Posterior vena cava (tissue), 2 donors: ENCODE measurements at places on chromosomes 4 and X.

DNA sequence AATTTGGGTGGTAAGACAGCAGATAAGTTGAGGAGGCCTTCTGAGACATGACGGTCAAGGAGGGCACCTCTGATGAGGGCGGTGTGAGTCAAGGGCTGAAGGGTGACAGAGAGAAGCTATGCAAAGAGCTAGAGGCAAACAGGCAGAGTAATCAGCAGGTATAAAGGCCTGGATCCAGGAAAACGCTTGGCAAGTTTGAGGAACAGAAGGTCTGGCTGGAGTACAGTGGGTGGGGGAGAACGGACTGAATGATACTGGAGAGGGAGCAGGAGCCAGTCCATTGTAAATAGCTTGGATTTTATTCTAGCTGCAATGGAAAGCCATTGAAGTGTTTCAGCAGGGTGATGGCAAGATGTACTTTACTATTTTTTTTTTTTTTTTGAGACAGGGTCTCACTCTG lies 39.3 kb downstream of the RAB33B start:
- no peak for DNase-seq

DNA sequence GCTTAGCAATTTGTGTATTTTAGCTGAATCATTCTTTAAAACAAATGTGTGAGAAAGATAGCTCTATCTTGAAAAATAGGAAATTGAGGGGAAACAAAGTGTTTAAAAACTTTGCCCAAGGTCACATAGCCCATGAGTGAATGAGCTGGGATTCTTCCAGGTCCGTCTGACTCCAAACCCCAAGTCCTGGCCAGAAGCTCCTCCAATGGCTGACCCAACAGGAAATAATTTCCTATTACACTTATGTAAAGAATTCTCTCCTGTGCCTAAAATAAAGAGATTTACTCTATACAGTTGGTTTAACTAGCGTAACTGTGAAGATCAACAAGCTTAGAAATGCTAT lies 287.6 kb downstream of the ARHGAP24 start:
- no peak for DNase-seq

DNA sequence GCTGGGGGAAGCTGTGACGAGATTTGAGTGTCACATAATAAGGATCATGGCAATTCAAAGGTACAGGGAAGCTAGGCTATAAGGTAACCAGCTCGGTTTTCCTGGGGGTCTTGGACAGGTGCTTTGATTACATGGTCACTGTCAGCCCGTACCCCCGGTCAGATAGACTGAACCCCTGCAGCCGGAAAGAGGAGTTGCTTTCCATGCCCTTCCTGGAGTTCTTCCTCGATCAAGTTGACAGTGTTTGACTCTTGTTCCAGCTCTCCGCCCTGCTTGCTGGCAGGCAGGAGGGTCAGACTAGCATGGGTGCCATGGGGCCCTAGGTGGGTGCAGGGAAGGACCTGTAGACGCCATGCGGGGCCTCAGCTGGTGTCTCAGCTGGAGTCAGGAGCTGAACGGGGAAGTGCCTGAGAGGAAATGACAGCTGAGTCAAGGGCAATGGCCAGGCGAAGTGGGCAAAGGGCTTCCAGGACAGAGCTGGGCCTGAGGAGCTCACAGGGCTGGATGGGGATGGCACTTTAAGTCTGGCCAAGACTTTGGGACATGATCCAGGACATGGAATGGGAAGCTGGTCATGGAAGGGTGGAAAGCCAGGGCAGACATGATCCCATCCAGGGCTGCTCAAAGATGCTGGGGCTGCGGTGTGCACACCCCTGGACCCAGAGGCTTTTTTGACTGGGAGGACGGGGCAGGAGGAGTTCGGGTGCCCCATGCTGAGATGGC lies 1.6 kb downstream of the TMEM187 start:
- peak; percentile 61 for DNase-seq

GRCh38 chr4:75063433-75063832 lies 130.5 kb downstream of the PARM1 start:
- no peak for DNase-seq

GRCh38 chrX:54891573-54891972 lies 29.1 kb upstream of the TRO start:
- DNase-seq = no peak

- no peak for DNase-seq
These were observed 9.5 kb downstream of the ASB5 start for GRCh38 chr4:176259330-176260090.

DNA sequence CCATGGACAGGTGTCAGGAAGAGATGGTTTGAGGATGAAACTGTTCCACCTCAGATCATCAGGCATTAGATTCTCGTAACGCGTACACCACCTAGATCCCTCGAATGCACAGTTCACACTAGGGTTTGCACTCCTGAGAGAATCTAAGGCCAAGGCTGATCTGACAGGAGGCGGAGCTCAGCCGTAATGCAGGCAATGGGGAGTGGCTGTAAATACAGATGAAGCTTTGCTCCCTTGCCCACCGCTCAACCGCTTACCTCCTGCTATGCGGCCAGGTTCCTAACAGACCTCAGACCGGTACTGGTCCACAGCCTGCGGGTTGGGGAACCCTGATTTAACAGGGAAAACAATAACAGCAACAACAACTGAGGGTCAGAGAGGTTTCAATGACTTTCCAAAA lies 2.0 kb upstream of the TEC start:
- no peak for DNase-seq

- no peak for DNase-seq
These were observed 160.9 kb downstream of the SMIM20 start for GRCh38 chr4:26074712-26075430.

GRCh38 chr4:55931833-55932232 lies 16.9 kb upstream of the CEP135 start:
- DNase-seq = no peak

GRCh38 chr4:160611181-160611580 lies 1508.3 kb downstream of the RAPGEF2 start:
- DNase-seq = no peak

- DNase-seq = peak; percentile 82
These were observed 253.2 kb upstream of the RASGEF1B start for GRCh38 chr4:81724925-81725329.

- no peak for DNase-seq
These were observed 9.9 kb upstream of the CT47C1 start for GRCh38 chrX:119062750-119063374.

- DNase-seq = no peak
These were observed 16.8 kb downstream of the BANK1 start for GRCh38 chr4:101807351-101807750.

DNA sequence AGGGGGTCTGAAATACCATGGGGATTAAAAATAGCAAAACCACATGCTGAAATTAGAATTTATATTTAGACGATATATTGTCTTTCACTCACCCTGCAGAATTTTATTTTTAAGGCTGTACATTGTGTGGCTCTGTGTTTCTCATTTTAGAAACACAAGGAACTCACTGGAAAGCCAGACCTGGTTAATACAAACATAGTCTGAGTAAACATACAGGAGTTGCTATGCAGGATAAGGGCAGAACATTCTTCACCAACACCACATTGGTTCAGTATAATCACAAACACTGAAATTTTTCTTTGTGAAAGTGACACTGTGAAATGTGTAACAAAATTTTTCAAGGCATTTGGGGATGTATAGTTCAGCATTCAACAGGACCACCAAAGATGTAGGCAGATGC lies 115.5 kb downstream of the ARX start:
- no peak for DNase-seq

DNA sequence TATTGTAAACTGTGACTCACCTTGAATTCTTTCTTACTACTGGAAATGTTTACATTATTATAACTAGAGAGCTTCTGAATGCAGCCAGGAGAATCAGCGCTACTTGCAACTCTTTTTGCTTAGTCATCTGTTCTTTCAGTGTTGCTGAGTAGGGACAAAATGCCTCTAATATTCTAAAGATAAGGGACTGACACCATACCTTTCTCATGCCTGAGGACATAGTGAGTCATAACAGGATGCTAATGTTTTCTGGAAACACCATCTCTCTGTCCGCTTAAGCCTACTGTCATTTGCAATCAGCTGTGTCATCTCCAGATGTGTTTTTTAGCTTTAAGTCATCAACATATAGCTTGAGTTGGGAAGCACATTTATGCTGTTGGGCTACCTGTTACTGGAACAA lies 108.3 kb downstream of the QRFPR start:
- DNase-seq = no peak

- no peak for DNase-seq
These were observed 52.3 kb downstream of the MEPE start for GRCh38 chr4:87884976-87885549.

DNA sequence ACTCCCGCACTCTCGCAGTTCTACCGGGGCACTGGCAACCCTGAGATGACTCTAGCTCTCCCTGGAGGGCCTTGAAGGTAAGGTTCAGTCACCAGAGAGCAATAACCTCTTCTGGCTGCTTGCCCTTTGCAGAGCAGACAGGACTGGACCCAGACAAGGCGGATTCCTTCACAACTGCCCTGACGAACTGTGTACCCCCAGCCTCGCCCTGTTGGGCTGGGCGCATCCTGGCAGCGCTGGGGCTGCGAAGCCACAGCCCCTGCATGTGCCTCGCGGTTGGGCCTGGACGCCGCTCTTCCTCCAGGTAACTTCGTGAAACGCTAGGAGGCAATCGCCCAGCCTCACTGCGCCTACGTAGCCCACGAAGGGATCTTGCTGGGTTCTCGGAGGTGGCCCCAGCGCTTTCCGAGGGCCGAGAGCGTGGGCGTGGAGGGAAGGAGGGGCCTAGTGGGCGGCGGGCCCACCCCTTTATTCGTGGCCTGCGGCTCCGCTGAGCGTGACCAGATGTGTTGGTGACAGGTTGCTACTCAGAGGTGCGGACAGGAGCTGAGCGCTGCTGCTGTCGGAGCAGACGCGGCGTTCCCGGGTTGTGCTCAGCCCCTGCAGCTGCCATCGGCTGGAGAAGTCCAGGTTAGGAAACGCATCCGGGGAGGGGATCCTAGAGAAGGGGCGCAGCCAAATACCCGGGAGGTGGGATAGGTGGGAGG lies 1.9 kb upstream of the MAMLD1 start:
- peak; percentile 35 for DNase-seq

DNA sequence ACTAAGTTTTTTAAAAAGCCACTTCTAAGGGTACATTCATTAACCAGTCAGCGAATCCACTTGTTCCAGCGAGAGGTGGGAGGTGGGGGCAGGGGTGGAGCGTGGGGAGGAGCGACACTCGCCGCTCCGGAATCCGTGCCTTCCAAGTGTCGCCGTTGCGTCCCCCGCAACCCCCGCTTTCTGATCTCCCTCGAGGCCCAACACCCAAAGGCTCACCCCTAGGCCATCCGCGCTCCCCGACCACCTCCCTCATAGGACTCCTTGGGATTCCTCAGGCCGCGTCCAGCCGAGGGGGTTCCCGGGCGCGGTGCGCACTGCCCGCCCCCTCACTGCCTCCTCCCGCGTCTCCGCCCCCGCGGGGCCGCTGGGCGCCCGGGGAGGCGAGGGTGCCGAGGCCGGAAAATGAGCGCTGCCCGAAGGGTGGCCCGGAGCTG lies 108.1 kb upstream of the STOX2 start:
- DNase-seq = no peak

- no peak for DNase-seq
These were observed 55.0 kb downstream of the BEX3 start for GRCh38 chrX:103431316-103431715.

GRCh38 chrX:17470136-17470535 lies 95.1 kb downstream of the NHS start:
- DNase-seq = no peak

- DNase-seq = no peak
These were observed 30.1 kb upstream of the SPARCL1 start for GRCh38 chr4:87559090-87559837.

- DNase-seq = no peak
These were observed 220.7 kb downstream of the CAMK2D start for GRCh38 chr4:113540859-113541258.

- DNase-seq = no peak
These were observed 90.0 kb downstream of the ELOVL6 start for GRCh38 chr4:110108422-110108821.

DNA sequence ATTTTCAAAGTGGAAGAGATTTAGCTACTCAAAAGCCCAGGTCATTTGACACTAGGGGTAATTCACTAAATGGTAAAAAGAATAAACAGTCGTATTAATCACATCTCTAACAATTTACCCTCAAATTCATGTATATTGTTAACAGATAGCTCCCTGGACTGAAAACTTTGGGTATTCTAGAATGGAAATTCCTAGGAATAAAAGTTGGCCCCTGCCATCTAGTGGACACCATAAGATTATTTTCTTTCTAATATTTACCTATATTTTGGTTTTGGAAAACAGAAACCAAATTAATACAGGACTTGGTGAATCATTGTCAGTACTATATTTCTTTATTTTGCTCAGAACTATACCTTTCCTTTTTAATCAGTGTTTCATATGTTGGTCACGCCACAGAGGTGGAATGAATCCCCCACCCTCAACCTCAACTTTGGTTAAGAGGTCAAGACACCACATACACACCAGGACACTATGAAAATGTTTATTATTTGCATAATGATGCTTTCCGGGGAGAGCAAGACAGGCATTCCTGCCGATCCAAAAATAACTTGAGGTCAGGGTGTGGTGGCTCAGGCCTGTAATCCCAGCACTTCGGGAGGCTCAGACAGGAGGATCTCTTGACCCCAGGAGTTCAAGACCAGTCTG lies 96.2 kb upstream of the APOOL start:
- DNase-seq = no peak

DNA sequence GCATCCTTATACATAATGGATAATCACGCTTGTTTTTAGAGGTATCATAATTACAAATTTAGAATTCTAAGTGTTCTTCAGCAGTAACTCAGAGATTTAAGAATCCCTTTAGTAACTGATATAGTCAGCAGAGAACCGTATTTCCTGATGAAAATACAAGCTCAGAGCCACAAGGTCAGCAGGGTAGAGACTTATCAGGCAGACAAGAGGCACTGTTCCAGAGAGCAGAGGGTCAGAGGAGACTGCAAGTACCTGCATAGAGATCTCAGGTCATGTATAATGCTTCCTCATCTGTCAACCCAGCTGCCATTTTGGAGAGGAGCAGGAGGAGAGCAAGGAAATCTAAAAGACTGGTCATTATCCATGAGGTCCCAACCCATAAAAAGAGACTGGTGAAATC lies 787.1 kb upstream of the FTHL17 start:
- no peak for DNase-seq

GRCh38 chrX:98380106-98380505 lies 1496.4 kb downstream of the RPA4 start:
- no peak for DNase-seq

DNA sequence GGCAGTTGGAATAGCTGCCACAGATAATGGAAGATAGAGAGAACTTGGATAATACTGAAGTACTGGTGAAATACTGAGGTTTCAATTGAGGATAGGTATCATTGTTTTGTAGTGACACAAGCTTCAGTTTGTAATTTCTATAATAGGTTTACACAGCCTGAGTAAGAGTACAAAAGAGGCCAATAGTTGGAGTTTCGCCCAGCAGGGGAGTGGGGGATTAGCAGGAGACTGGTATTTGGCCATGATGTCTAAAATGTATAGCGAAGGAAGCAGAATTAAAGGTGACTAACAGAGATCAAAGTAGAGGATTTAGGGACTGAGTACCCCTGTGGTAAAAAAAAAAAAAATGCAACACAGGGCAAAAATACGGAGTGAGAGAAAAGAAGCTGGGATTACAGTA lies 129.5 kb downstream of the KCTD8 start:
- DNase-seq = no peak
